Stimulated activated naive CD8-positive, alpha-beta T cell treated with anti-CD3 and anti-CD28 coated beads, Interleukin-15, Interleukin-2, amounts not matched to agents 100 U/mL and 50 U/mL, for 24 hours (primary cell): ENCODE measurements at places on chromosomes 5 and 9.

DNA sequence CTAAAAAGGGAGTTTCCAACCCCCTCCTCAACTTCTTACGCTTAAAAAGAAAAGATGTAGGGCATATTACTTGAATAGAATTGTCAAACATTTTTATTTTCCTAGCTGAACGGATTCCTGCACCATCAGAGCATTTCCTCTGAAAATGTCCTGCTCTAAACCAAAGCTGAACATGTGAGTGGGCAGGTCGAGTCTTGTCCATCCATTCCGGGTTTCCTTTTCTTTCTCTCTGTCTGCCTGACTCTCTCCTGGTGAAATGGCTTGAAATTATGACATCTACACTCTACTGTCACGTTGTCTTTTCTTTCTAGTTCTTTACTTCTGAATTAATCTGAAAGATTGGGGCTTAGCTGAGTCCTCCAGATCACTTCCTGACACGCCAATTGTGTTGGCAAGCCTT is 39.2 kb upstream of the PTPN3 start:
- no peak for DNase-seq

DNA sequence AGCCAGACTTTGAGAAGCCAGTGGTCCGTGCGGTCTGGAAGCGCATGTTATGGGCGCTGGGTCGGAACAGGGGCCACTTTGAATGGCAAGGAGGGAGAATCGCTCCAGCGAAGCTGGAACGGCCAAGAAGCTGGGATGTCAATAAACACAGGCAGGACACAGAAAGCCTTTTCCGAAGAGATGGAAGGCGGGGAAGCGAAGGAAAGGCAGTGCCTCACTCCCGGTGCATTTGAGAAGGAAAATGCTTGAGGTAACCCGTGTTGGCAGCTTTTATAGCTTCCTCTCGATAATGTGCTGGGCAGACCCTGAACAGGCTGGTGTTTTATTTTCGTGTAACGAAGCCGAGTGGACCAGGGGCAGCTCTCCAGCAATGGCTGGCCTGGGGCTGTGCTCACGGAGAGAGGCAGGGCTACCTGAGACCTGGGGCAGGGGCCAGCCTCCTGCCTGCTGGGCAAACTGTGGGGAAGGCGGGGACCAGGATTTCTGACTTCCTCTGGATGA is 84.2 kb upstream of the SPRY4 start:
- DNase-seq = no peak

DNA sequence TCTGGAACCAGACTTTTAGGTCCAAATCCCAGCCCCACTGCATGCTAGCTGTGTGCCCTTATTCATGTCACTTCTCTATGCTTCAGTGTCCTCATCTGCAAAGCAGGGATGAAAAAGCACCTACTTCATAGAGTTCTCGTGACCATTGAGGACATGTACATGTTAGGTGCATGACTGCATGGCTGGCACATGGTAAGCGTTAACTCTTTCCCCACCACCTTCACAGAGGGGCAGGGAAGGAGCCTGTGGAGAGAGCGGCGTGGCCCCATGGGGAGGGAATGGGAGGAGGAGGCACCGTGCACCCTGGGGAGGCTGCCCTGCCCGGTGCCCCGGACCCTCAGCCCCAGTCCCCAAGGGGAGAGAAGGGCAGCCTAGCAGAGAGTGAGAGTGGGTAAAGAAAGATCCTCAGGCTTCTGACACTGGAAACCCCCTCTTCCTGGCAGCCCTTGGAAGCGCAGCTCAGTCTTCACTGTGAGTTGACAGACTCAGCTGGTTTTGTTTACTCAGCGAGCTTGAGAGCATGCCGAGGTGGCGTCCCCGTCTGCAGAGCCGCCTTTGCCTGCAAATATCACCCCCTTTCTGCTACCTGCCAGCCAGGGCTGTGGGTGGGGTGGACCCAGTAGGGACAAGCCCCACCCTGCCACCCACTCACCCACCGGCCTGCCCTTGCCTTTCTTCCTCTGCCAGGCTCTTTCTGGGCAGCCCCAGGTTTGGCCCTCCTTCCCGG is 10.6 kb upstream of the ANGPTL2 start:
- no peak for DNase-seq

- DNase-seq = no peak
Observed at GRCh38 chr9:134945509-134946275, 28.0 kb upstream of the FCN1 start.

GRCh38 chr9:76603448-76603895 is 144.5 kb downstream of the GCNT1 start:
- no peak for DNase-seq

- DNase-seq = no peak
Observed at GRCh38 chr5:82183828-82184227, 94.3 kb downstream of the RPS23 start.

- DNase-seq = no peak
Observed at GRCh38 chr5:149323210-149323609, 22.1 kb upstream of the GRPEL2 start.

DNA sequence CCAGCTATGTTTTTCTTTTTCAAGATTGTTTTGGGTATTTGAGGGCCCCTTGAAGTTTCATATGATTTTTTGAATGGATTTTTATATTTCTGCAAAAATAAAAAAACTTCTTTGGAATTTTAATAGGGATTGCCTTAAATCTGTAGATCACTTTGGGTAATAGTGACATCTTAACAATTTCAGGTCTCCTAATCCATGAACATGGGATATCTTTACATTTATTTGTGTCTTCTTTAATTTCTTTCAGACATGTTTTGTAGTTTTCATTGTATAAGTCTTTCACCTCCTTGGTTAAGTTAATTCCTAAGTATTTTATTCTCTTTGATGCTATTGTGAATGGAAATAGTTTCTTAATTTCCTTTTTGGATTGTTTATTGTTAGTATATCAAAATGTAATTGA is 79.1 kb downstream of the PPIC start:
- DNase-seq = no peak

GRCh38 chr5:103411711-103412110 is 150.9 kb downstream of the NUDT12 start:
- DNase-seq = no peak

DNA sequence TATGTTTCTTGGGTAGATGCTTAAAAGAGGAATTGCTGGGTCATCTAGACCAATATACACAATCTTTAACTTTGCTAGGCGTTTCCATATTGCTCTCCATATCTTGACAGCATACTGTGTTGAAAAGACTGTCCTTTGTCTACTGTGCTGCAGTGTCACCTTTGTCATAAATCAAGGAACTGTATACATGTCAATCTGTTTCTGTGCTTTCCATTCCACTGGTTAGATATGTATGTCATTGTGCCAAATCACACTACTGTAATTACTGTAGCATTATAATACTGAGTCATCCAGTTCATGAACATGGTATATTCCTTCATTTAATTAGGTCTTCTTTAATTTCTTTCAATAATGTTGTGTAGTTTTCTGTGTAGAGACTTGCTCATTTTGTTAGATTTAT is 149.7 kb upstream of the RASGRF2 start:
- no peak for DNase-seq

DNA sequence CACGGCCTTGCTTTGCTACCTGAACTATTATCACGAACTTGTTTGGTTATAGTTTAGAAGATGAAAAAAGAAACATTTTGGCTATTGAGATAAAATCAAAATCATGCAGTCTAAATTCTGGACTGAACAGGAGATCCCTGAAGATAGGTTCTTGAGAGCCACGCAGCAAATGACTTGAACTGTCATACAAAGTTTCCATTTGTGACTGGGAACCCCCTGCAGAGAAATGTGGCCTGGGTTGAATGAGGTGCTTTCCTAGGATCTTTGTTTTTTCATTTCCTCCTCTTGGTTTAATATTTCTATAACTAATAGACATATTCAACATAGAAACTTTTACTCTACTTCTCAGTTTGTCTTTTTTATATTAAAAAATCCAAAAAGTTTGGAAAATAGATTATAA is 184.7 kb upstream of the TRPM3 start:
- DNase-seq = no peak

DNA sequence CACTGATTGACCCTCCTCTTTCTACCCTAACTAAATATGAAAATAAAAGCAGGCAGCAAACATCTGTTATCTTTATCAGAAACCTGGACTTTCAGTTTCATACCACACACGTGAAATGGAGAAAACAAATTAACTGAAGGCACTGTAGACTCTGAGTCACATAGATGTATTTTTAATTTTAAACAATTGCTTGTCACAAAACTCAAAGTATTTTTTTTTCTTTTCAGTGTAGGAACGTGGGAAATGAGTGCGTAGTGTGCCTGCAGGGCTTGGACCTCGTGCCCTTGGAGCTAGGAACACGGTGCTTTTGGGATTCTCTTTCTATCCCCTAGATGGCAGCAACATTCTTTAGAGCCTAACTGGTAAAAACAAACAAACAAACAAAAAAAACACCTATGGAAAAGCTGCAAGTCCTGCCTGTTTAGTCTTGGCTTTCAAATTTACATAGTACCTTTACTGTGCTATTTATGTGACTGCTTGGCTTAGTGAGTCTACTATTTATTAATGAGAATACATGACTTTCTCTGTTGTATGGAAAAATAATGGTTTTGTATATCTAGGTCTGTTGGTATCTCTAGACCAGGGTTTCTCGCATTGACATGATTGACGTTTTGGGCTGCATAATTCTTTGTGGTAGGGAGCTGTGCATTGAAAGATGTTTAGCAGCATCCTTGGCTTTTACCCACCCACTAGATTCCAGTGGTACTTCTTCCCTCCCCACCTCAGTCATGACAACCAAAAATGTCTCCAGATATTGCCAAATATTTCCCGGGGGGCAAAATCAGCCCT is 16.8 kb upstream of the ACTBL2 start:
- peak; percentile 5 for DNase-seq

GRCh38 chr5:115116001-115116400 is 53.7 kb downstream of the TRIM36 start:
- no peak for DNase-seq

- DNase-seq = no peak
Observed at GRCh38 chr9:23663536-23663935, 162.5 kb downstream of the ELAVL2 start.

DNA sequence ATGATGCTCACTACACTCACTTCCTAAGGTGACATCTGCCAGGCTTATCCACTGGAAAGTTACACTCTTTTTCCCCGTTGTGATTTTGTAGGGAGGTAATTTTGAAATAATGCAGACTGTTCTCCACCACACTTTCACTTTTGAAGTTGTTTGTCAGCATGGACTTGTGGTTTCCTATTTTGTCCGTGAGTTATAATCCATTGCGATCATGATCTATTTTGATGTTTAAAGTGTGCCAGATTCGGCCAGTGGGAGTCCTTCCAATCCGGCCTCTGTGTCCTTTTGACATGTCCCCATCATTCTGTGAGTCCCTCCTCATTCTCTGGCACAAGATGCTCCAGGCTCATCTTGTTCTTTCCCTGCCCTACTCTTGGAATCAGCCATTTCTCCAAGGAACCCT is 211.3 kb upstream of the KLF4 start:
- DNase-seq = no peak

- no peak for DNase-seq
Observed at GRCh38 chr5:30752015-30752414, 441.5 kb upstream of the CDH6 start.

DNA sequence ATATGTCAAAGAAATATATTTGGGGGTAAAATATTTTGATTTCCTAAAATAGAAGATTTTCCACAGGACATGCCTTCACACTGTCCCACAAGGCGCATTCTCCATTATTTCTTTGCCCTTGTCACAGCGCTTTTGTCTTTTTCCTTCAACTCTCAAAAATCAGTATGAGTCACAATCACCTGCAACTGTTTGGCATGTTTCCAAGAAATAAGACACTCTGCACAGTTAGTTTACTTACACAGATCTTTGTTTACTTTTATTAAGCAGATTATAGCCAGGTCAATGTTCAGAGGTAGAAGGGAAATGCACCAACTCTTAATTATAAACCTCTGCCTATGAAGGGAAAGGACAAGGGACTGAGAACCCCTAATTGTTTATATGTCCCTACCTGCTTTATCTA is 9.5 kb downstream of the CEMIP2 start:
- DNase-seq = no peak

- DNase-seq = no peak
Observed at GRCh38 chr5:83077662-83078261, 415 bp downstream of the XRCC4 start.

GRCh38 chr5:93580927-93581445 is at the start of gene NR2F1-AS1:
NR2F1-AS1 (minus strand) TSS chr5:93581219.
- DNase-seq = no peak

- no peak for DNase-seq
Observed at GRCh38 chr5:114296191-114296590, 65.7 kb upstream of the KCNN2 start.

GRCh38 chr5:179231309-179231708 is 114.0 kb downstream of the ADAMTS2 start:
- DNase-seq = no peak

DNA sequence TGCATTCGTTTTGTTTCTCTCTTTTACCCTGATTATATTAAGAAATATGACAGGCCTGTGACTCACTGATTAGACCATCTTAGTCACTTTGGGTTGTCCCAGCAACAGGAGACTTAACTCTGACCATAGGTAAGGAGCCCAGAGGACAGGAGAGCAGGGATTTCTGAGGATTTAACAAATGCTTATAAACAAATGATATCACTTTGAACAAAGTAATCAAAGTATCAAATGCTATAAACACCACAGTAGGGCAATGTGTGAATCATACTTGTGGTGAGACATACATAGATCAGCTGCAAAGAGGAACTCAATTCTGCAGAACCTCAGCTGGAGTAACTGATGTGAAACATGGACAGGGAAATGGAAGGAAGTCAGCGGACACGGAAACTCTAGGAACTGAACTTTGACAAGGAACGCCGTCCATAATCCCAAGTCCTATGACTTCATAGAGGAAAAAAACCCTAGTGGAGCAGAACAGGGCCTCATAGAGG is 190.6 kb upstream of the MSX2 start:
- DNase-seq = no peak

GRCh38 chr5:135230251-135230925 is 168.6 kb downstream of the MACROH2A1 start:
- no peak for DNase-seq

- no peak for DNase-seq
Observed at GRCh38 chr9:5838884-5839571, 6.1 kb upstream of the ERMP1 start.

DNA sequence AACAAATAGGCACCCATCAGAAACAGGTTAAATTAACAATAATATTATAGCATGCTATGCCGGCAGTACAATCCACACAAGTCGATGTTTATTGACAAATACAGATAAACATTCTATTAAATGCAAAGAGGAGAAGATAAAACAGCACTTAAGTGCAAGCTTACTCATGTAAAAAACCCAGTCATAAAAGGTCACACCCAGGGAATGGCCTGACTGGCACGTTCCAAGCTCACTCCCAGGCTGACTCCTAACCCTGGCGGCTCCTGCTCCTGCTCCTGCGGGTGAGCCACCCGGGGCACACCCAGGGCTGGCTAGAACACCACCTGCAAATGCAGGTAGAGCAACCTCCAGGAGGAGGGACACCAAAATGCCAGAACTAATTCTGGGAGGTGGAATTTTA is 66.9 kb downstream of the SEMA4D start:
- no peak for DNase-seq

DNA sequence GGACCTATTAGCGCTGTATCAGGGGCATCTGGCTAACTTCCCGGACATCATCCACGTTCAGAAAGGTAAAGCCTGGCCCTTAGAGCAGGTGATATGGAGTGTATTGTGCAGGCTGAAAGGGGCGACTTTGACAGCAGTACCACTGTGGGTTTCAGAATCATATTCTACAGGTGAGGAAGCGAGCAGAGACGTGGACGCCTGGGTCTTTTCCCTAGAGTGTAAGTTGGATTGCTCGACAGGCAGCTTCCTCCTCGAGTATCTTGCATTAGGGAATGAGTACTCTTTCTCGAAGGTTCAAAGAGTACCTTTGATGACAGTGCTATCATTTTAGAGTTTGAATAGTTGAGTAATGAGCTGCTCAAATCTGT is 1.9 kb downstream of the SNX18 start:
- no peak for DNase-seq

GRCh38 chr9:74865177-74865576 is 22.5 kb downstream of the TRPM6 start:
- DNase-seq = no peak
